ENCODE measurements at places on chromosomes 16 and 17.

DNA sequence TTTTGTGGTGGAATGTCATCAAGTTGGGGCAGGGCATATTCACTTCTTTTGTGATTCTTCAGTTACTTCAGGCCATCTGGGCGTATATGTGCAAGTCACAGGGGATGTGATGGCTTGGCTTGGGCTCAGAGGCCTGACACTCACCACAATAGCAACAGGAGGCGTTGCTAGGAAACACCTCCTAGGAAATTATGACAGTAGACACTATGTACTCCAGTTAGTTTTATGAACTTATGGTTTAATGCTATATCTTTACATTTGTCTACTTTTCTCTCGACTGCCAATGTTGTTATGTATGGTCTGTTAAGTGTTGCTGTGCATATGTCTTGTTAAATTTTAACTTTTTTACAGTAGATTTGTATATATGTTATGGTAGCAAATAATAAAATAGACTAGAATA is 788.7 kb upstream of the GOT2 start:
- no peak for DNase-seq

GRCh38 chr17:78101112-78101511 is 27.4 kb downstream of the TMC6 start:
- no peak for DNase-seq

- no peak for DNase-seq
Measured at GRCh38 chr16:1182950-1183907, 30.3 kb downstream of the CACNA1H start.

DNA sequence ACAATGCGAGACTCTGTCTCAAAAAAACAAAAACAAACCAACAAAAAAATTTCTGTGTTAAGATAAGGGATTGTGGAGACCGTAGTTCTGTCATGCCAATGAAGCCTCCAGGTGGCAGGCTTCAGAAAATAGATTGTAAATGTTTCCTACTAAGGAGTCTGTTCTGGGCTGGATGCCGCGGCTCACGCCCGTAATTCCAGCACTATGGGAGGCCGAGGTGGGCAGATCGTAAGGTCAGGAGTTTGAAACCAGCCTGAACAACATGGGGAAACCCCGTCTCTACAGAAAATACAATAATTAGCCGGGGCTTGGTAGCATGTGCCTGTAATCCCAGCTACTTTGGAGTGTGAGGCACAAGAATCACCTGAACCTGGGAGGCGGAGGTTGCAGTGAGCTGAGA is 4.4 kb upstream of the SNX29 start:
- no peak for DNase-seq

GRCh38 chr16:75085556-75085955 is 31.0 kb downstream of the LDHD start:
- no peak for DNase-seq
